Activated T-helper 1 cell treated with anti-CD3 and anti-CD28 coated beads, Interleukin-2, amount 50 U/mL, for 16 hours (primary cell): ENCODE measurements at places on chromosomes 16 and 17.
A peak's percentile ranks its signal among the peaks of the same experiment; 100 is the strongest.

GRCh38 chr16:80656711-80657150 is 115.9 kb downstream of the DYNLRB2 start:
- no peak for DNase-seq

- DNase-seq: peak; percentile 55
These were observed 6.4 kb downstream of the THRA start for GRCh38 chr17:40068917-40069750.

DNA sequence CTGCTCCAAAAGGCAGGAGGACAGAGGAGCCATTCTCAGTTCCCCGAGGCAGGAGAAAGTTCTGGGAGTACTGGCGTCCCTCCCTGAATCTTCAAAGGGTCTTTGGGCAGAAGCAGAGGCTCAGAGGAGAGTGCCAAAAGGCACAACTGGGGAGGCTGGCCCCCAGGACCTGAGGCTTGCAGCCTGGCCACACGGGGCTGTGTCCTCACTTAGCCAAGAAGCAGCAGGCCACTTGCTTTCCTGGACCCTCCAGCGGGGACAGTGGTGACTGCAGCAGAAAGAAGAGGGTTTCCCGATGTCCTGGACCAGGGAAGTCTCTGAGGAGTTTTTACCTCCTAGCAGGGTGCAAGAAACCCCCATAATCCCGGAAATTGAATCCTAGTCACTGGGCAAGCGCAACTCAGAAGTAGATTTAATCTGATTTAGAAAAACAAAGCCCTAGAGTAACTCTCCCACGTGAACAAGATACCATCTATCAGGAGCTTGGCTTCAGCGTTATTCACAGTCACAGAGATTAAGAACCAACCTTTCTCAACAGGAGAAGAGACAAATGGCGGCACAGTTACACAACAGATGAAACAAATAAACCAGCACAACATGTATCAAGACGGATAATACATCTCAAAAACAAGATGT is 25.5 kb upstream of the BCO1 start:
- DNase-seq: no peak

DNA sequence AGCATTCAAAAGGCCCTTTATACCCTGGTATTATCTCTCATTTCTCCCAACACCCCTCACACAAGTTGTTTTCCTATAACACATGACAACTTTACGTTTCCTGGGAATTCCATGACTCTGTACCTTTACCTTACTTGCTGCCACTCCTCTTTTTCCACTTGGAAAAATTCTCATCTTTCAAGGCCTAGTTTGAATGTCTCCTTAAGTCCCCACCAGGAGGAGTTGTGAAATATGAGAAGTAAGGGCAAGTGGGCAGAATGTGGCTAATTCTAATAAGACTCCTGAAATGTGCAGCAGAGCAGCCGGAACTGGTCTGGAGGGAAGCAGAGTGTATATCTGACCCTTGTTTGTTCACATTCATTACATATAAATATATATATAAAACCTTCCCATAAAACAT is 39.7 kb downstream of the BRCA1 start:
- no peak for DNase-seq

DNA sequence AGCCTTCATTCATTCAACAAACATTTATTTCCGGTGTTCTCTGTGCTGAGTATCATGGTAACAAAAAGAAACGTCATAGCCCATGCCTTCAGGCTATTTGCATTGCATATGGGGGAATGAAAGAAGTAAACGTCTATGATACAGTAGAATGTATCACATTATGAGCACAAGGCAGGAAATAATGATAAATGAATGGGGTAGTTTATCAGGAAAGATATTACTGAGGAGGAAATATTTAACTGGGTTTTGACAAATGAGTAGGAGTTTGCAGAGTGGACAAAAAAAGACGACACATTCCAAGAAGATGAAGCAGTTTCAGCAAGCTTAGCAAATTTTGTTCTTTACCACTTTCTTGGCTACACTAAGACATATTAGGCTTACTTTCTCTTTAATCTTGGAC is 1.3 kb upstream of the KRTAP4-7 start:
- no peak for DNase-seq

DNA sequence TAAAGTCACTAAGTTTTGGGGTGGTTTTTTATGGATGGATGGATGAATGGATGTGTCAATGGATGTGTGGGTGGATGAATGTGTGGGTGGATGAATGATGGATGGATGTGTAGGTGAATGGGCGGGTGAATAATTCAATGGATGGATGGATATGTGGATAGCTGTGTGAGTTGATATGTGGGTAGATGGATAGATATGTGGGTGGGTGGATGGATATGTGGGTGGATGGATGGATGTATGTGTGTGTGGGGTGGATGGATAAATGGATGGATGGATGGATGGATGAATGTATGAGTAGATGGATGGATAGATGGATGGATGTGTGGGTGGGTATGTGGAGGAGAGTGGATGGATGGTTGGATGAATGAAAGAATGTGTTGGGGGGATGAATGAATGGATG is 310.1 kb upstream of the C16orf82 start:
- DNase-seq: no peak

GRCh38 chr17:74524653-74525464 is 6.4 kb downstream of the CD300LB start:
- no peak for DNase-seq

GRCh38 chr17:41635121-41636097 is 11.0 kb upstream of the KRT17 start:
- DNase-seq: no peak

DNA sequence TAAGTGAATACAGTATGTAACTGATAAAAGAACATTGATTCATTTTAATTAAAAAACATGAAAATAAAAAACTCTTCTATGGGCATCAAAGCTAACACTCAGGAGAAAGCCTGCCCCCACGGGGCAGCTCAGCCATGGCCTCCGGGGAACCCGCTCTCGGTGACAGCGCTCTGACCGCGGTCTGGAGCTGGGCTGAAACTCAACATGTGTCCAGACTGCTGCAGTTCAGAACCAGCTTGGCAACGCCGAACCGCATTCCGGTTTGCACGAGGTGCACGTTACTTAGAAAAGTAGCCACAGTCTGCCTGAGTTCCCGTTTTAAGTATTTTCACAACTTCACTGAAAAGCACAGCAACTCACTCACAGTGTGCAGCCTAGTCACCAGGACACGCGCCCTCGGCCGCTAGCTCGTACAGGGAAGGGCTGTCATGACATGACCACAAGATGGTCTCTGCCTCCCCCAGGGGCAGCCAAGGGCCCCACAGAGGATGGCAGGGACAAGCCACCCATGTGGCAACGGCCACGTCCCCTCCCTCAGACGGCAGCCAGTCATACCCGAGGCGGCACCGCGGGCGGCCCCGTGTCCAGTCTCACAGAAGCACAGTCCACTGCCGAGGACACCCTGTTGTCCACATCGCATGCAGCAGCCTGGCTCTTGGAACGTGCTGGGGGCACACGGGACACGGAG is 77.1 kb upstream of the METRNL start:
- no peak for DNase-seq

GRCh38 chr16:87125206-87126155 is 191.7 kb downstream of the C16orf95 start:
- no peak for DNase-seq

DNA sequence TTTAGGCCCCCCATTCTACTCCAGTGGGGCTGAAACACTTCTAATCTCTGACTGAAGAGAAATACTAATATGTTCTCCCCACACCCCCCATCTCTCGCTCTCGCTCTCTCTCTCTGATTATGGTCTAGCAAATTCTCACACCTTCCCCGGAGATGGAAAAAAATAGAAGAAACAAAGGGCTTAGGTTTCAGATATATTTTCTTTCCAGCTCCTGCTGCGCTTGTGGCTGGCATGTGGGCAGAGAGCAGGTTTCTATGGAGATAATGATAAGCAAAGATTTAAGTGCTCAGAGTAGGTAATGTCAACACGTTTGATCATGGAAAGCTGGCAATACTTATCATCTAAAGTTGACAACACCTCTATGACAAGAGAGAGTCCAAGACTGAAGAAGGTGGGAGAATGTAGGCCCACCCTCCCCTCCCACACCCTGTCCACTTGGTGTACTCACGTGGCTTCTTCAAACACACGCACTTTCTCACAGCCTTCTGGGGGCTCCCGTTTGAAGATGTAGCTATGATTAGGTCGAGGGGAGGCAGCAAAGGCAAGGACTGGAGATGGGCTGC is 8.0 kb upstream of the SLC35B1 start:
- DNase-seq: no peak

DNA sequence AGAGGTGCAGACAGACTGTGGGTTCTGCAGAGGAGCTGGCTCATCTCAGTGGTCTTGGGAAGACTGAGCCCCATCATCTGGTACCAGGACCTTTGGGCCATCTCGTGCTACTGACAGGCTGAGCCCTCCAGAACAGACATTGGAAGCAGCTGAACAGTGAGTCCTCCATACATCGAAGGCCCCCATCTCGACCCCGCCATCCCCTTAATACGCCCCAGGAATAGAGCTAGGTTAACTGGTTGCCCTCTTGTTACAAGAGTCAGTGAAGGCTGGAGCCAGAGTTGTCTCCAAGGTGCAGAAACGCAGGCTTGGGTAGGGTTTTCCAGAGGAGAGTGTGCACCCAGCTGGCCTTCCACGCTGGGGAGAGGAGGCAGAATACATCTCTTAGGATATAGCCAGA is 76.0 kb downstream of the N4BP1 start:
- DNase-seq: no peak

DNA sequence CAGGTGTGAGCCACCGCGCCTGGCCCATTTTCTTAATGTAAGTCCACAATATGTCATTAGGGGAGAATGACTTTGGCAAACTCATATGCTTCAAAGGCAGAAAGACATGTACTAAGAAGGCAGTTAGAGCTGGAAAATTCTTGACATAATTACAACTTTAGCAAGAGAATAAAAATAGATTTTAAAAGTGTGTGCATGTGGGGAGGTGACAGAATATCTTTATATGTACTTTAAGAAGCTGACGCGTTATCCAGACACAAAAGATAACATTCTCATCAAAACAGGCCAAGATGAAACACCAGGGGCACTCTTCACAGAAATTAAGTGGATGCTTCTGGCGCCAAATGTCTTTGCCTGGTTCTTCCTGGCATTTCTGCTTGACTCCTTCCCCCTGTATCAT is 28.2 kb downstream of the GJC1 start:
- no peak for DNase-seq

GRCh38 chr17:9974448-9975381 is 69.6 kb upstream of the RCVRN start:
- no peak for DNase-seq

DNA sequence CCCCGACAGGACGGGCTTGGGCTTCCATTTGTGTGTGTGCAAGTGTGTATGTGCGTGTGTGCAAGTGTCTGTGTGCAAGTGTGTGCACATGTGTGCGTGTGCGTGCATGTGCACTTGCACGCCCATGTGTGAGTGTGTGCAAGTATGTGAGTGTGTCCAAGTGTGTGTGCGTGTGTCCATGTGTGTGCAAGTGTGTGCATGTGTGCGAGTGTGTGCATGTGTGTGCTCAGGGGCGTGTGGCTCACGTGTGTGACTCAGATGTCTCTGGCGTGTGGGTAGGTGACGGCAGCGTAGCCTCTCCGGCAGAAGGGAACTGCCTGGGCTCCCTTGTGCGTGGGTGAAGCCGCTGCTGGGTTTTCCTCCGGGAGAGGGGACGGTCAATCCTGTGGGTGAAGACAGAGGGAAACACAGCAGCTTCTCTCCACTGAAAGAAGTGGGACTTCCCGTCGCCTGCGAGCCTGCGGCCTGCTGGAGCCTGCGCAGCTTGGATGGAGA is 23.1 kb upstream of the ITGAX start:
- no peak for DNase-seq

DNA sequence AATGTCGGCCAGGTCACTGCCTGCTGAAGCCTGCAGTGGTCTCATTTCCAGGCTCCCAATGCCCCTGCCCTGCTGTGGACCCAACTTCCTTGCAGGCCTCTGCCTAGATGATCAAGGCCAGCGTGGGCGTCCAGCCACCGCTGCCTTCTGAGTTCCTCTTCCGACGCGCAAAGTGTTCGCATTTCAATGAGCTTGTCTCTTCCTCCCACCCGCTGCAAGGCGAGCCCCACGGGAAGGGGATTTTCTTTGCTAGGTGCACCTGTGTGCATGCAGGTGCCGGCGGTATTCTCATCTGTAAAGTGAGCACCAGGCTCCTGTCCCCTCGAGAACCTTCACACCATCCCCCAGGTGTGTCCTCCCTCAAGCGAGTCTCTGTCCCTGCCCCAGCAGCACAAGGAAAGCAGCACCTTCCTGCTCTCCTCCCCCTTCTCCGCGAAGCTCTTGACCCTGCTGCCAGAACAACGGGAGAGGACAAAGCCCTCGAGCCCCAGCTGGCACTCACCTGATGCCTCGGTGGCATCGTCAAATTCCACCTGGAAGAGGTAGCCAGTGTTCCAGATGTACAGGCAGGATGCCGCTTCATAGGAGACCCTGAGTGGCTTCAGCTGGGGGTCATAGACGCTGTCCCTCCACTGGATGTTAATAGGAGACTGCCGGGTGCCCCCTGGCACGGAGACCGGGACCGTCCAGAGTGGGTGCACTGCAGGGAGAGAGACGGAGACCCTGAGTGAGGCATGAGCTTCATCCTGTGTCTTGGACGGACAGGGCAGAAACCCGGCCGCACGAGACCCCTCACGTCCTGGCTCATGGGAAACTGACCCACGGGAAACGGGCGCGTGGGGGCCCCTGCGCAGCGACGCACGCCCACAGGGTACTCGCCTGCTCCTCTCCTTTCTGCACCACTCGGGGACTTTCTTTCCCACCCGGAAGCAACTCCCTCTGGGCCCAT is 9.8 kb downstream of the CA5A start:
- DNase-seq: no peak

DNA sequence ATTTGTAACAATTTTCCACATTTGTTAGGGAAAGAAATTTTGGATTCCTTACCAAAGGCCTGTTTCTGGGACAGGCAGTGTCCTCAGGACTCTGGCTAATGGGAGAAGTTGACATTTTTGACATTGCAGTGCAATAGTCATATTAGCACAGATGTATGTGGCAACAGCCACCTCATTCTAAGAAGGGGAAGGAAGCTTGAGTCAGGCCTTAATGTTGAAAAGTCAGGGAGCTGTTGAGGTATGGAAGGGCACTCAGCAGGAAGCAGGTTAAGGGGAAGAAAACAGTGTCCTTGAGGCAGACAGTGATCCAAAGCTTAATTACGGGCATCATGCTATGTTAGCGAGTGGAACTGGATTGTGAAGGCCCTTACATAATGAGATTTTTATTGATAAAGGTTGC is 20.9 kb downstream of the AKTIP start:
- DNase-seq: no peak

GRCh38 chr16:16882766-16883165 is 503.8 kb downstream of the NPIPA7 start:
- DNase-seq: no peak
